ENCODE measurements at places on chromosomes 7 and 10.

DNA sequence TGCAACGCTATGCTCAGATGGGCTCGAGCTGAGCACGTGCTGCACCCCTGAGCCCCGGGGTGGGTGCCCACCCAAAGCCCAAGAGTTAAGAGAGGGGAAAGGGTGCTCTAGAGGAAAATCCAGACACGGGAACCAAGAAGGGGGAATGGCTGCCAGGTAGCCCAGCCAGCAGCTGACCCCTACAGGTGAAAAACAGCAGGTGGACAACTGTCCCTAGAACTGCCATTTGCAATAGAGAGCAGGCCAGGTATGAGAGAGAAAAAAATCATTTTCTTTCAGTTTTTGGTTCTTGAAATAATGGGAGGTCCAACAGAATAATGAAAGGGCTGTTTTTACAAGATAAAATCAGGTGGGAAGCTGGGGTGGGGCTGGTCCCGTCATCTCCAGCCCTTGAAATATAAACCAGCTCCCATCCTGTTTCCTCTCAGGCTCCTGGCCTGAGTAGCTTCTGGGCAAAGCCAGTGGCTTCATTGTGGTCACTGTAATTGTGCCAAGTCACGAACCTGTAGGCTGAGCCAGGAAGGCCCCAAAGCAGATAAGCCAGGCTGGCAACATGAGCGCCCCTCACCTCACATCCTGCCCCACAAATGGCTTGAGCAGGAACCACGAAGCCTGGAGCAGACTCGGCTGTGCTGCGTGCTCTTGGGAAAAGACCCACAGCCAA lies 257.8 kb downstream of the SNX10 start:
- DNase-seq = no peak

GRCh38 chr10:105586451-105587098 lies 945.5 kb downstream of the SORCS3 start:
- DNase-seq = no peak

DNA sequence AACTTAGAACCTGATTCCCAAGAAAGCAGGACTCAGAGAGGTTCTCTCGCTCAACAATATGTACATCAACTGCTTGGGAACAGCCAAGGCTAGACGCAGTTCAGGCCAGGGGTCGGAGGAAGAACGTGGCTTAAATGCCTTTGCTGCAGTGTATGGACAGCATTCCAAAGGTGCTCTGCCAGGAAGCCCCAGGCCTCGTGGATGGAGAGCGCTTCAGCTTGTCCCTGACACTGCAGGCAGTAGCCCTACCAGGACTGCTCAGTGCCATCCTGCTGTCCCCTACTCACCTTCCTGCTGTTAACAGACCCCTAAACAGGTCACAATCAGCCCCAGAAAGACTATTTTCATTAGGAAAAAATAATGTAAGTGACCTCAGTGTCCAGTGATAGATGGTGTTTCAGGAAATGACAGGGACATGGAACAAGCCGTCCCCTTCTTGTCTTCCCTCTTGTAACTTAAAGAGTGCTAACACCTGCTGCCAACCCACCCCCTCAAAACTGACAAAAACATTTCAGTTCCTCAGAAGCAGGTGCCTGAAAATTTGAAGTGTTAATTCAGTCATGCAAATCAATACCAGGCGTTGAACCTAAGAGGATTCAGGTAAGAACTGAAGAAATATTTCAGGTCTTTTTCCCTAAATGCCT lies 16.5 kb downstream of the CREB3L2 start:
- DNase-seq = no peak

GRCh38 chr10:61219696-61220095 lies 233.5 kb downstream of the TMEM26 start:
- DNase-seq = no peak

DNA sequence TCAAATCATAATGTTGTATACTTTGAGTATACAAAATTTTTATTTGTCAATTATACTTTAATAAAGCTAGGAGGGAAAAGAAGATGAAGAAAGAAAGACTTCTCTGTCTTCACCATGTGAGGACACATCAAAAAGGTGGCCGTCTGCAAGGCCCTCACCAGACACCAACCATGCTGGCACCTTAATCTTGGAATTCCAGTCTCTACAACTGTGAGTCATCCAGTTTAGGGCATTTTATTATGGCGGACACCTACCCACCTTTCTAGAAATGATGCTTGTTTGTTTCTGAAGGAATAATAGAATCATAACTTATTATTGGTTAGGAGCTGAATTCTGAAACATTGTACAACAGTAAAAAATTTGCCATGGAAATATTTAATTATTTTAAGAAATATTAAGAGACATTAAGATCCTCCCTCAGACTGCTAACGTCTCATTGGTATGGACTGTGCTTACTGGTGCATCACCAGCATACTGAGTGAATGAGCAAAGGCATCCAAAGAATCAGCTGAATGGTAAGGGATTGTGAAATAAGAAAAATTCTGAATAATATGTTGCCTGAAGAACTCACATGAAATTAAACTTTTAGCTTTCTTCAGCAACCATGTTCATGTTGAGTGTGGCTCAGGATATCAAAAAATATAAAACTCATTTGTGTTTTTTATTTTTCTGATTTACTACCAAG lies 536.6 kb downstream of the HTR7 start:
- no peak for DNase-seq

DNA sequence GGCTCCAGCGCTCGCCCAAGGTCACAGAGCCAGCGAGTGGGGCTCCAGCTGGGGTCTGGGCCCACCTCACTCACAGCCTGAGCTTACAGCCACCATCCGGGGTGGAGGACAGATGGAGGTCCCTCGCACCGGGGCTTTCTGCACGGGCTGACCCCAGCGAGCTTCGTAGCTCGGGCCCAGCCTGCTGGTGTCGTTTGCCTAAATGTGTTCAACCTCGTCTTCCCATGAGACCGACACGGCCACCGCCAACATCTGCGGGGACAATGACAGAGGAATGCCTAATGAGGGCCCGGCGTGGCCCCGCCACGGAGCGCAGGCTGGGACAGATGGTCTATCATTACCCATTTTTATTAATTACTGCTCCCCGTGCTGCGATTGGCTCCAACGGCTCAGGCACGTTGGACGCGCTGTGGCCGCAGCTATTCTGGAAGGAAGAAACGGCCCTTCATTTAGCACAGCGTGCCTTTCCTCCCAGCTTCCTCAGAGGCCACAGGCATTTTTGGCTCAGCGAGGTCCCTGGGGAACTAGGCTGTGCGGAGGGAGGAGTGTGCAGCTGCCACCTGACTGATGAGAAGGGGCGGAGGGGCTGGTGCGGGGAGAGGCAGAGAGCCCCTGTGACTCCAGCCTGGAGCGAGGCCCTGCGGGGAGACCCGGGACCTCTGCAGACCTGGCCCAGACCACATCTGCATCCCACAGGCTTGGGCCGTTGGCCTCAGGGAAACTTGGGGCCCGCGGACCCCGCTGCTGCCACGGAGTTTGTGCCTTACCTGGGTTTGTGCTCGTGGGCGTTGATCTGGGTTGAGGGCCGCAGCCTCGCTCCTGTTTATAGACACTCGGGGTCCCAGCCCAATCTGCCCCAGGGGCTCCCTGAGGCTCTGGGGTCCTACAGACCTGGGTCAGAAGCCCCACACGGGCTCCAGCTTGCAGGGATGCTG lies 22.9 kb upstream of the ELFN1 start:
- peak; percentile 43 for DNase-seq

- no peak for DNase-seq
Measured at GRCh38 chr10:114261076-114261475, 22.0 kb downstream of the VWA2 start.

DNA sequence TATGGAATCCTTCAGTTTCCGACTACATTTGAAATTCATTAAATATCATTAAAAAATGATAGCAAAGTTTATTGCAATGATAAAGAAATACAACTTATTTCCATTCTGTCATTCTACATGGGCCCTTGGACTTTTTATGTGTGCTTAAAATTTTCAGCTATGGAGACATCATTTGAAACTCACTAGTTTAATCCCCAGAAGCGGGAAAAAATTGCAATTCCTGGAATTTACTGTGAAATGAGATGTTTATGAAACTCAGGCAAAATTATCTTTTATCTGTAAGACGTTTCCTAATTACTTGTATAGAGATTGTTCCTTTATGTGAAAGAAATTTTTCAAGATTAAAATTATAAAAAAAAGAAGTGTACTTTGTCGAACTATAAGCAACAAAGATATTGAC lies 213.4 kb downstream of the PARD3 start:
- no peak for DNase-seq

DNA sequence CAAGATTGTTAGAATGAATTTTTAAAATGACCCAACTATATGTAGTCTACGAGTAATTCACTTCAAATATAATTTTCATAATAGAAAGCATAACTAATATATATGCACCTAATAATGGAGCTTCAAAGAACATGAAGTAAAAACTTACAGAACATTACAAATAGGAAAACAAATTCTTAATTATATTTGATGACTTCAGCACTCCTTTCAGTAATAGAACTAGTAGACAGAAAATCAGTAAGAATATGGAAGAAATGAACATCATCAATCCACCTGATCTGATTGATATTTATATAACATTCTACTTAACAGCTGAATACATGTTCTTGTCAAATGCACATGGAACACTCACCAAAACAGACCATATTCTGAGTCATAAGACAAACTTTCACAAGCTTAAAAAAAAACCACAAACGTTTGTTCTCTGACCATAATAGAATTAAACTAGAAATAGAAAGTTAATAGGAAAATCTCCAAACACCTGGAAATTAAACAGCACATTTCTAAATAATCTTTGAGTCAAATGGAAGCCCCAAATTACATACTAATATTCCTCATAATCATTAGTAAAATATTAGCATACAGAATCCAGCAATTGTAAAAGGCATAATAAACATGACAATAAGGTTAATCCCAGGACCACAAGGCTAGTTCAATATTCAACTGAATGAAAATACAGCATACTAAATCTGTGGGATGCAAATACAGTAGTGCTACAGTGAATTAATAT lies 48.0 kb downstream of the BRAF start:
- no peak for DNase-seq

DNA sequence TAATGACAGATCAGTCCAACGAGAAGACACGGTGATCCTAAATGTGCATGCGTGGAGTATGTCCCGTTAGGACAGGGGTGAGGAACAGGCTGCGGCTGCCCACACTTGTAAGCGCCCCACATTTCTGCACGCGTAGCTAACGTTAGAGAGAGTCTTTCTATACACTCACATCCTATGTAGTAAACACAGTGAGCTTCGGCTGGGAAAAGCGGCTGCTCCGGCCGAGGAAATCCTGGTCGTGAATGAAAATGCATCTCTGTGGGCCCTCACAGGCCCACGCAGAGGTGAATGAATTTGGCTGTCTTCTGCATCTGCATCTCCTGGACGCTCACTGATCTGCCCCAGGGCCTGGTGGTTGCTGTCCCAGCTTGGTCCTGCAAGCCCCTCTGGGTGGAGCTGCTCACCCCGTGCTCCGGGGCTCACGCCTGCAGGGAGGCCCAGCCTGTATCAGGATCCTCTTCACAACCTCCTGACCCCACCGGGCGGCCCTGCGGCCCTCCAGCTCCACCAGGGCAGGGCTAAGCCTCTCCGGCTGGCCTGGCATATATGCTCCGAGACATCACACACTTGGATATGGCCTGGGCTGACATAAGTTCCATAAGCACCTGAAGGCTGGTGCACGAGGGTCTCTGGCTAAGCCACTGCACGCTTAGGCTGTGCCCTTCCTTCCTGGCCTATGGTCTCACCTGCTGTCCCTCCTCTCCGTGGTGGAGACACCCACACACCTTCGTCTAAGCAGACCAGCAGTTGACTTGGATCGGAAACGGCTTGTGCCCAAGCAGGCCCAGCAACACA lies 117.9 kb upstream of the DIP2C start:
- no peak for DNase-seq

- DNase-seq = peak; percentile 49
Measured at GRCh38 chr10:117216611-117217195, 19.4 kb downstream of the KCNK18 start.

- DNase-seq = peak; percentile 40
Measured at GRCh38 chr7:73573276-73573675, 5.1 kb downstream of the TBL2 start.

Measured in SK-MEL-5 (cell line).